LNCaP clone FGC (cell line): ENCODE measurements at places on chromosomes 3 and 15.
A peak's percentile ranks its signal among the peaks of the same experiment; 100 is the strongest.

DNA sequence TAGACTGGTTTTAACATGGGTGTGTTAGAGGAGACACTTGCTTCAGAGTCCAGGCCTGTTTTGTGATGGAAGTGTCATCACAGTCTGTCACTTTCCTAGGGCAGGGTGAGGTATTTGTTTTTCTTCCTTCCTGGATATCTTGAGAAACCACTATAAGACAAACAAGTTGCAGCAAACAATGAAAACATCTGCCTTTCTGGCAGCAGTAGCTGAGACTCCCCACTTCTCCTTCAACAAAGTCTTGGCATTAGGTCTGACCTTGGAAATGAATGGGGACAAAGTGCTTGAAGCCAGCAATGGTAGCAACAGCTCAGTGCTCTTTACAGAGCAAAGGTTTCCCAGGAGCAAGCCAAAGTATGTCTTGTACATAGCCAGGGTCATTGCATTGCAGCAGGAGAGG lies 64.6 kb downstream of the CD200 start:
- DNase-seq: no peak

GRCh38 chr3:177529716-177530335 lies 332.5 kb upstream of the TBL1XR1 start:
- DNase-seq: no peak

DNA sequence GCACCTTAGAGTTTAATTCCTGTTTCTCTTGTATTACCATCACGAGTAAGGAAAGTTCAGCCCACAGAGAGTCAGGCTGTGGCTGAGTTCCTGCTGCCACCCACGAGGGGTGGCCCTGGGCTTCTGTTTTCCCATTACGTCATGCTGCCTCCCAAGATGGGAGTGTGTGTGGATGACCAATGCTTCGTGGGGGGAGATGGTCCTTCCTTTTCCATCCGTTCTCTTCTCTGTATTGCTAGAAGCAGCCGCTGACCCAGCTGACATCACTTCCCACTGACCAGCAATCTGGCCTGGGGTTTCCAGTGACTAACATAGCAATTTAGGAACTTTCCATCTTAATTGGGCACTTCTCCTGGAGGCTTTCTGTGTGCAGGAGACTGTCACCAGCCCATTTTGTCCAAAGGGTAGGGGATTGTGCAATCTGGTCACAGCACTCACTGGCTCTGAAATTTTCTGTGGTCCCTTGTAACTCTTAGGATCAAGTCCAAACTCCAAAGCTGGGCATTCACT lies 9.3 kb downstream of the IRAK2 start:
- DNase-seq: no peak

DNA sequence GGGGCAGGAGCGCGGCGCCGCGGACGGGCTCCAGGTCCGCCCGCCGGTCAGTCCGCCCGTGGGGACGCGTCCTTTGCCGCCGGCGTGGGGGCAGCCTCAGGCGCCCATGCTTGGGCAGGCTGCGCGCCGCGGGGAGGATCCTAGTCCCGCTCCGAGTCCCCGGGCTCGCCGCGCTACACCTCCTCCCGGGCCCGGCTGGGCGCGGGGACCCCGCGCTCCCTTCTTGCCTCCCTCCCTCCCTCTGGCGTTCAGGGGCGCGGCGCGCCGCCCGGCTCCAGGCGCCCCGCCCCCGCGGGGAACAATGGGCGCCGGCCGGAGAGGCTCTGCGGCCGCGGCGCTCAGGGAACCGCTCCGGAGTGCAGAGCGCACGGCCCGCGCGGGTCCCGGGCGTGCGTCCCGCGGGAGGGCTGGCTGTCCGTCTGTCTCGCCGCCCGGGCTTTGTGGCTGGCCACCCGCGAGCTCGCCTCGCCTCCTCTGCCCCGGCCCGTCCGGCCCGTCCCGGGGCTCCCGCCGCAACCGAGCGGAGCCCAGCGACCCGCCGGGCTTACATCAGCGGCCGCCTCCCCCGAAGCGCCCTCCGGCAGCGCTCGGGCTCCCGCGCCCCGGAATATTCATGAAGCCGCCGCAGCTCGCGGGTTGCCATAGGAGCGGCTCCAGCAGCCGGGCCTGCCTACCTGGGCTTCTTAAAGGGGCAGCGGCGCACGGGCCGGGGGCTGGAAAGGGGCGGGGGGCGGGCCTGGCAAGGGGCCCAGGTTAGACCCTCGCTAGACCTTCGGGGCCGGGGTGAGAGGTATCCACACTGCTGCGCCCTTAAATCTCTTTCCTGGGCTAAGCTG lies at the start of gene HCN4:
HCN4 (minus strand) TSS at position 658 of the 836 bp plus-strand sequence. CDS start 688 bp downstream, outside the sequence.
- no peak for DNase-seq

GRCh38 chr3:10744098-10744465 lies 71.9 kb upstream of the SLC6A11 start:
- DNase-seq: no peak

DNA sequence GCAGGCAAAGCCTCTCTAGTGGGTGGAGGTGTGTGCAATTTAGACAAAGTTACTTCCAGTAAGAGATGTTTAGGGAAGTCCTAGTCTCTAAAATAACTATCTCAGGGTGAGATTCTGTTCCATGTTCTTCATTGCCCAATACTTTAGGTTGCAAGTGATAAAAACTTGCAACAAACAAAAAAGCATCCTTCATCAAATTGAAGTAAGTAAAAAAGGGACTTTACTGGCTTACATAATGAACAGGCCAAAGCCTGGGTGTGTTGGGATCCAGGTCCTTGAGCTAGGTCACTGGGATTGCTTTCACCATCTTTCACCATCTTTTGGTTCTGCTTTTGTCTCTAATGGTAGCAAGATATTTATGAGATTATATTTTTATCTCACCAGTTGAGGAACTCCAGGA lies 38.3 kb downstream of the CX3CR1 start:
- DNase-seq: no peak

DNA sequence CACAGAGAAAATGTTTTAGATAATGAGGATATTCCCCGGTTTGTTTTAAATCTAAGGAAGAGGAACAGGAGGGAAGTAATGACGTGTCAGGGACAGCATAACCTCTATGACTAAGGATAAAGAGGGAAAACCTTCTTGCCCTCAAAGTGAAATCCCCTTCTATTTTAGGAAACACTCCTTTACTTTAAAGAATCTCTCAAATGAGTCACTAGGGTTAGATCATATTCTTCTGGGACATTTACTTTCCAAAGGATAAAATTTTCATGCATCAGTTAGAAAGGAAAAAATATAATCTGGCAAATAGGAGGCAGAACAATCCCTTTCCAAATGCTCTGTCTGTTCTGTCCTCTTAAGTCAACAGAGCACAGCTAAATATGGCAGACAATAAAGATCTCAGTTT lies 43.2 kb upstream of the UBE2E2 start:
- DNase-seq: no peak

DNA sequence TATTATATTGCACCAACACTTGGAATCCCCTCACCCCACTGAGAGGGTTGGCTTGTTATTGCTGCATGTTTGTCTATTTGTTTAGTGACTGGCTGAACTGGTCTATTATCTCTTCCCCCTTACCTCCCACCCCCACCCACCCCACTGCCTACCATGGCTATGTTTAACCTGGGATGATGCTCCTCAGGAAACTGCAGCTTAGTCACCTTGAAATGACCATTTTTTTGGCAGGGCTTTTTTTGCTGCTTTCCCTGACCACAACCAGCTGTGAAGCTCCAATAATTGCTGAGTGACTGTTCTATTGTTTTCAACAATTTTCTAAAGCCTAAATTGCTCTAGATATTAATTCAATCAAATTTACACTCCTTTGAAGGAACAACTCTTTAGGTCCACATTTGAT lies 137.9 kb upstream of the CADM2 start:
- DNase-seq: peak; percentile 8

DNA sequence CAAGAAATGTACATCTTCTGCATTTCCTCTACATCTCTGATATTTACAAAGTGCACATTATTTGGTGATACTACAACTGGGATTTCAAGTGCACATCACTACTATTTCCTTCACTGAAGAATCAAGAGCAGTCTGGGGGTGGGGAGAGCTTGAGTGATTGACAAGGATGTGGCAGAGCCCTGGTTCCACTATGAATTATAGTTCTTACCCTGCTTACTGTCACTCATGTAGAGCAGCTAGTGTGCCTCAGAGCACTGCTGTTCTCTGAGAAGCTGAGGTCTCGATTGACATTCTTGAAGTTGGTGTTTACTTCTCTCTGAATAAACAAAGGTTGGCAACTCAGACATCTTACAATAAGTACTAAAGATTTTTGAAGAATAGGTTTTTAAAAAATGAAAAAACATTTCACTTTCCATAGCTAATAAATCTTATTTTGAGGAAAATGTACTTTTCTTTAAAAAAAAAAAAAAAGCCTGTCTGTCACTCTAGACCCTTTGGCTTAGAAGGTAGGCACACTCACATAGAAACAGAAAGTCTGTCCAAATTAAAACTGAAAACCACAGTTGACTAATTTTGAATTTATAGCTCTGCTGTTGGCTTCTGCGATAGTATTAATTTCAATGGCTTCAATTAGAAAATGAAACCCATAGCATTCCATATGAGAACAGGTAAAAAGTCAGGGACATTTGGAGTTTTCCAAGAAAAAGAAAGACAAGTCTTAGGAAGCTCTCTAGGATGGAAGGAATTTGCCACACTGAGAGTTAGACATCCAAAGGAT lies 5.6 kb downstream of the GREM1 start:
- no peak for DNase-seq

GRCh38 chr3:171248426-171249111 lies 211.6 kb downstream of the TNIK start:
- no peak for DNase-seq

GRCh38 chr3:2589336-2589969 lies 490.8 kb downstream of the CNTN4 start:
- DNase-seq: no peak

- no peak for DNase-seq
Measured at GRCh38 chr3:189625572-189625971, 5.6 kb upstream of the TP63 start.

DNA sequence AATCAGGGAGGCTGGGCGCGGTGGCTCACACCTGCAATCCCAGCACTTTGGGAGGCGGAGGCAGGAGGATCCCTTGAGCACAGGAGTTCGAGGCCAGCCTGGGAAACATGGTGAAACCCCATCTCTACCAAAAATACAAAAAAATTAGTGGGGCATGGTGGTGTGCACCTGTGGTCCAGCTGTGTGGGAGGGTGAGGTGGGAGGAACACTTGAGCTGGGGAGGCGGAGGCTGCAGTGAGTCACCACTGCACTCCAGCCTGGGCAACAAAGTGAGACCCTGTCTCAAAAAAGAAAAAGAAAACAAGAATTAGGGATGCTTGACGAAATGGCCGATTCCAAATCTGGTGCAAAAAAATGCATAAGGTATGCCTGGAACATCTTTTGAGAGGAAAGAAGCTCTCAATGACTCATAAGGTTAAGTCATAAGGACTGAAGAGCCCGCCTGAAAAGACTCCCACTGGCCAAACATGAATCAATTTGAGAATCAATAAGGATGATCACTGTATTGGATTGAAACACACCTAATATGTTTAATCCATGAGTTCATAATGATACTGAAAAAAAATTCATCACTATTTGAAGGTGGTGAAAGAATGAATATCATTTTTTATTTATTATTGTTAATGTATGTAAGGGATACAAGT lies 27.7 kb downstream of the BLM start:
- DNase-seq: no peak

GRCh38 chr3:13876451-13877100 lies 3.3 kb downstream of the WNT7A start:
- DNase-seq: no peak

- DNase-seq: no peak
Measured at GRCh38 chr3:16790432-16791400, 94.0 kb upstream of the PLCL2 start.

- no peak for DNase-seq
Measured at GRCh38 chr3:184183679-184184078, 2.3 kb upstream of the ABCF3 start.

DNA sequence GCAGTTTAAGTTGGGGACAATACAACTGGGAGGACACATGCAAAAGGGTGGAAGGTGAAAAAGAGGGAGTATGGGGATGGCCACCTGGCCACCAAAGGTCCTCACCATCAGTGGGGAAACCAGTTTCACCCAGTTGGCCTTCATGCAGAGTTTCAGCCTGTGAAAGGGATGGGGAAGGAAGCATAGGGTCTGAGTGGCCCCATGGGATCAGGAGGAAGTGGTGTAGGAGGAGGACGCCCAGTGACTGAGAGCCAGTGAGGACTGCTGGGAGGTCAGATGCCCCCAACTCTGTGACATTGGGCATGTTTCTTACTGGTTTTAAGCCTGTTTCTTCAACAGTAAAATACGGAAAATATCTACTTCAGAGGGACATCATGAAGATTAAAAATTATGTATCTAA lies 16.3 kb downstream of the BCL2A1 start:
- no peak for DNase-seq

- DNase-seq: no peak
Measured at GRCh38 chr3:127459891-127460290, 130.6 kb downstream of the TPRA1 start.

DNA sequence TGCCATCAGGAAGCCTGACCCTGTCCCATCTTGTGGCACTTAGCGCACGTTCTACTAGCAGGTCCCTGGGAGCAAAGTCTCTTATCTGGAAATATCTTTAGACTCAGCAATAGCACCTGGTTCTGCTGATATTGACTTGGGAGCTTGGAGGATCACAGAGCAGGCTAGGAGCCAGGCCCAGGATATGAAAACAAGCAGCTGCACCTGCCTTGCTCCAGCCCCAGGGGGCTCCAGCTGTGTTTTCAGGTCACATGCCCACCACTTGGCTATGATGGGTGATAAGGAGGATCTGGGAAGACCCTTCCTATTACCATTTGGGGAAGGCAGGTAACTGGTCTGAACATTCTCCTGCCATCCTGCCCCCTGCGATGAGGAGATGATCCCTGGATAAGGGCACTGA lies 87.8 kb downstream of the C3orf70 start:
- DNase-seq: no peak

DNA sequence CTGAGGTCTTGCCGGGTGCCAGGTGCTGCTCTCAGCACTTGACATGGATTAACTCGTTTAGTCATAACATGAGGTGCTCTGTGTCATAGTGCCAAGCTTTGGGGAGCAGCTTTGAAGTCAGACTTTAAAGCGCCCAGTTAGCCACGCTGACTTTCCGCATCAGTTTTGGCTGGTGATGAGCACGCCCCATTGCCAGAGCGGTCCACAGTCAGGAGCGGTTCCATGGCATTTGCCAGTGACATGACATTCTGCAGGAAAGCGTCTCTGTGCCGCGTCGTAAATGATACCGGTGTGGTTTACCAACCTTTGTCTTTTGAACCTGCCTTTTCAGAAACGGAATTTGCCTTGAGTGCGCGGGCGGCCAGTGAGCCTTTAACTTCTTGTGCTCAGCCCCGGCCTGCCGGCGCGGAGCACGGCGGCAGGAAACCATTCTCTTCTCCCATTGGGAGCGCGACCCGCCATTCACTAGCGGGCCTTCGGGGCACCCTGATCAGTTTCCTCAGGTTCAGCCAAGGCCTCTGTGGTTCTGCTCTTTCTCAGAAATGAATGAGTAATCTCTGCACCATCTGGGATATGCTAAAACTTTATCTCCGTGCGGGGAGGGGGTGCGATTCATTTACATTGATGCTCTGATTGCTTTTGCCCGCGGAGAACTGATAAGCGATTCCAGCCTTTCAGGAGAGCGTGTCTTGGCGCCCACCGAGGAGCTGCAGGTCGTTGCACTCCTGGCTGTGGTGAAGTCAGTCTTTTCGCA lies 1.7 kb upstream of the SLC2A2 start:
- DNase-seq: no peak
